ENCODE measurements at places on chromosomes 5 and 9.
A peak's percentile ranks its signal among the peaks of the same experiment; 100 is the strongest.

GRCh38 chr5:73176250-73176649, 3.3 kb downstream of the TMEM174 start:
- no peak for DNase-seq

DNA sequence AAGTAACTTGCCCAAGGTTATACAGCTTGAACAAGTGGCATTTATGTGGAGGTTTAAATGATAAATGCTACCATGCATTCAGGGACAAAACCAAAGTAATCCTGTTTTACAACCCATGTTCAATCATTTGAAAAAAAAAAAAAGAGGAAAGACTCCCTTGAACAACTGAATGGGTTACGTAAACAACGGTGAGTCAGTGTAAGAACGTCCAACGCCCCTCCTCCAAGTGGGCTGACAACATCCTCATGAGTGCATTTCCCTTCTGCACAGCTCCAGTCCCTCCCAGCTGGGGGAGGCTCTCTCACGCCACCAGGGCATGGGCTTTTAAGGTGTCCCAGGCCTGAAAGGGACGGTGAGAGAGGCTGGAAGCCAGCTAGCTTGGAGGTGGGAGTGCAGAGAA, 90.0 kb downstream of the PRRT1B start:
- no peak for DNase-seq

DNA sequence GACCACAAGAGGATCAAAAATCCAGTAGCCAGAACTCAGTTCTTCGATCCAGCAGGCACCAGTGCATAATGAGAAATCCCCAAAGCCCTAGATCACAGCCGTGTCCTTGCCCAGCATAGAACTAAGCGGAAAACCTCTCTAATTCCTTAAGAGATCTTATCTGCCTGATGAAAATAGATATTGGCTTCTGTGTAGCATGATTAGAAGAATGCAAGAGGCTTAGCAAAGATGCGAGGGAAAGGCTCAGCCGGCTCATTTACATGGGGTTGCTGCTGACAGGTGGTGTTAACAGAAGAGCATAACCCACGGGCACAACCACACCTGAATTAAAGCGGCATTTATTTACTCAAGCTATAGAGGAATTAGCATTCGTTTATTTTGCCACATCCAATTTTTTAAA, 400.0 kb upstream of the ADAMTS16 start:
- no peak for DNase-seq

- no peak for DNase-seq
Observed at GRCh38 chr9:126207256-126207655, 119.4 kb upstream of the MVB12B start.

DNA sequence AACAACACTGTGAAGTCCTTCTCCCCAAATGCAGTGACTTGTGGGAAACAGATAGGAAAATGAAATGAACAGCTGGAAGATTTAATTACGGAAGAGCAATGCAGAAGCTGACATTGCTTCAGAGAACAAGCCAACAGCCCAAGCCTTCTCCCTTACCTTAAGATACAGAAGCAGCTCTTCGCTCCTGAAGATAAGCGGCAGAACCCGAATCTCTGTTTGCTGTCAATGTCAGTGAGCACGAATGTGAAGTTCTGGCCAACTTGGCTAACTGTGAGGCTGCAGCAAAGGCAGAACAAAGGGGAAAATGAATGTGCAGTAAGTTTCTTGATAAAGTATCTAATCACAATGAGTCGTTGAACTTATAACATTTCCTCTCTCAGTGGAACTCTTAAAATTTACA, 172.4 kb downstream of the DENND1A start:
- DNase-seq, result no peak

DNA sequence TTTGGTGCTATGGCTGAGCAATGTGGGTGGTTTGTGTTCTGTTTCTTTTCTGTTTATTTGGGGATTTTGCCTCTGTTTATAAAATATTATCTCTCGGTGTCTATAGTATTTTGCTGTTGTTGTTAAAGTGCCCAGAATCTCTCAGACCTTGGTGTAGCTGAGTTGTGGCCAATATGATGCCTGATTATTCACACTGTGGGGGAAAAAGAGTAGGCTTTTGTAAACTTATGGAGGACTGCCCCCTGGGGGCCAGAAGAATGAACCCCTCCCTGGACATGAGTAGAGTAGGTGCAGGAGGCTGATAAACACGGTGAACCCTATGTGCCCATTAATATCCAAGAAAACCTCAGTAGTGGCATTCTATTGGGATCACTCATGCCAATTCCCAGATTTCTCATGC, 49.0 kb upstream of the DPYSL3 start:
- DNase-seq, result no peak

DNA sequence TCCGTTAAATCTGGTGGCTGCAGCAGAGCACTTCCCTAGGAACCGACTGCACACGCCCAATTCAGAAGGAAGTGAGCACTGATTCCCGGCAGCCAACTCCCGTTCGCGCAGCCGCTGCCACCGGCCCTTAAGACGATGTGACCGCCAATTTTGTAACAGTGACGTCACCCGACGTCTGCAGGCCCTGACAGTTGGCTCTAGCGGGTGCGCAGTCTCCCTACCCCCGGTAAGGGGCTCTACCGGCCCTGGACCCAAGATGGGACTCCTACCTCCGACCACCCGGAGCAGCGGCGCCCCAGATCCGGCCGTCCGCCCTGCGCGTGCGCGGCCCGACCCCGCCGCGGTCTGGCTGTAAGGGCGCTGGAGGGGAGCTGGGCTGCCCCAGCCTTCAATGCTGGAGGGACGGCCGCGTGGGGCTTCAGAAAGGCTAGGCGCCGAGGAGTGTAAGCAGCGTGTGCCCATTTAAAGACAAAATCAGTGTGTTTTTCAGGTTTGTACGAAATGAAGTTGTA, 19.1 kb downstream of the DNAJA1 start:
- DNase-seq, result peak; percentile 47
